CD4-positive, alpha-beta T cell treated with Interleukin-15 for 4 hours (primary cell): ENCODE measurements at places on chromosomes 13 and 19.

- DNase-seq: no peak
Measured at GRCh38 chr13:111622051-111622531, 301.6 kb downstream of the TEX29 start.

DNA sequence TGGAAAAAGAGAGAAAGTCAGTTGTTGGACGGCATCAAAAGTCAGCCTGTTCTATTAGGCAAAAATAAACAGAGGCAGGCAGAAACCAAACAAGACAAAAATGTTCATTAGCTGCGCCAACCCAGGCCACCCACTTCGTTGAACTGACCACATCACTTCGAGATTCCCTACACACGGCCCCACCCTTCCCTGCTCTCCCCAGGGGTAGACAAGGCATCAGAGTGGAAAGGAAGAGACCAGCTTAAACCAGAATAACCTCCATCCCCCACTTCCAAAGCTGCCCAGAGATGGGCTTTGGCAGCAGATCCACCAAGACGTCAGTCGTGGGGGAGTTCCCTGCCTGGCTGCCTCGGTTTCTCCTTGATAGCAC, 204.6 kb upstream of the TSHZ3 start:
- DNase-seq: no peak

DNA sequence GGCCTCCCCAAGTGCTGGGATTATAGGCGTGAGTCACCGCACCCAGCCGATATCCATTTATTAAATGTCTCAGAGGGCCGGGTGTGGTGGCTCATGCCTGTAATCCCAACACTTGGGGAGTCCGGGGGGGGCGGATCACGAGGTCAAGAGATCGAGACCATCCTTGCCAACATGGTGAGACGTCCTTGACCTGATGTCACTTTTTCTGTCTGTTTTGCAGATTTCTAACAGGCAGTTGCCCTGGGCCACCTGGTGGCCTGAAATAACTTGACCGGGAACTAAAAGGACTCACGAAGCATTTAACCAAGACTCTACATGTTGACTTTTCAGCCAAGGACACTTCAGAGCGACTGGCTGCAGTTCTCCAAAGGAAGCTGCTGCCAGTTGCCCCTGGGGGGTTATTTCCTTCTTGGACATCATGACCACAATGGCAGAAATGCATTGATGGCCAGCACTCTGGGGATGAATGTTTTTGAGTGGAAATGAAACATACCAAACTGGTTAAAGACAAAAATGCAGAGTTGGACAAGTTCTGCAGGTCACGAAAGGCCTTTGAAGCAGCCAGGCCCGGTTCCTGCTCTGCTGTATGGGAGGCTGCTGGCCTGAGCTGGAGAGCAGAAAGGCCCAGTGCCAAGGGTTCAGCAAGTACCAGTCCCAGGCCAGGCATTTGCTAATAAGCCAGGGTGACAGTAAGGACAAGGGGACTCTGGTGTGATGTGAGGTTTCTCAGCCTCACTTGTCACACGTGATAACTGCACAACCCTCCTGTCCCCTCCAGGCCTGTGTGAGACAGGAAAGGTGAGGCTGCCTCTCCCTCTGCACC, 8.3 kb downstream of the ZNF837 start:
- no peak for DNase-seq

- no peak for DNase-seq
Measured at GRCh38 chr13:106986033-106986484, 418.1 kb upstream of the ARGLU1 start.

GRCh38 chr13:48412881-48413351, at the start of gene LPAR6:
Gene LPAR6 (minus strand): TSS chr13:48413113. CDS start chr13:48412423, 690 bp downstream.
- DNase-seq: peak; percentile 58

DNA sequence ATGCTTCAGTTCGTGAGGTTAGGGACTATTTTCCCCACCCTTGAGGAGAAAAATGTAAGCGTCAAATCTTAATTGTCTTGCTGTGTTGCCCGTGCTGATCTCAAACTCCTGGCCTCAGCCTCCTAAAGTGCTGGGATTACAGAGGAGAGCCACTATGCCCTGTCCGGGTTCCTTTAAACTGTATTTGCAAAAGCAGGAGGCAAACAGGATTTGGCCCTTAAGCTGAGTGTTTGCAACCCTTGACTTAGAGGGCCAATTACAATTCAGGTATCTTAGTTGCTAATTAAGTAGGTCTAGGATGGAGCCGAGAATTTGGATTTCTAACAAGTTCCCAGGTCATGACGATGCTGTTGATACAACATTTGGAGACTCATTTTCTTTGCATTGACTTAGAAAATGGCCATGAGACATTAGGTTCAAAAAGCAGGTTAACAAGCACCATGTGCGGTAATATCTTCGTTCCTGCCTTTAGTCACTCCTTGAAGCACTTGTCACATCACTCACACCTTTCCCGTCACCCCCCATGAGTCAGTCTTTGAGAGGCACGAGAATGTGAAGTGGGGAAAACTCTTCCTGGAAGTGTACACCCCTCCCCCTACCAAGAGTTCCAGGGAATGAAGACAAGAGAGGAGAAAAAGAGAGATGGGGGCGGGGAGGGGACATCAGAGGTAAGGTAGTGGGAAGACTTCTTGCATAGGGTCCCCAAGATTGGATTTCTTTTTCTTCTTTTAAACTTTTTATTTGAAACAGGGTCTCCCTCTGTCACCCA, 2.6 kb downstream of the NAPSA start:
- peak; percentile 60 for DNase-seq

DNA sequence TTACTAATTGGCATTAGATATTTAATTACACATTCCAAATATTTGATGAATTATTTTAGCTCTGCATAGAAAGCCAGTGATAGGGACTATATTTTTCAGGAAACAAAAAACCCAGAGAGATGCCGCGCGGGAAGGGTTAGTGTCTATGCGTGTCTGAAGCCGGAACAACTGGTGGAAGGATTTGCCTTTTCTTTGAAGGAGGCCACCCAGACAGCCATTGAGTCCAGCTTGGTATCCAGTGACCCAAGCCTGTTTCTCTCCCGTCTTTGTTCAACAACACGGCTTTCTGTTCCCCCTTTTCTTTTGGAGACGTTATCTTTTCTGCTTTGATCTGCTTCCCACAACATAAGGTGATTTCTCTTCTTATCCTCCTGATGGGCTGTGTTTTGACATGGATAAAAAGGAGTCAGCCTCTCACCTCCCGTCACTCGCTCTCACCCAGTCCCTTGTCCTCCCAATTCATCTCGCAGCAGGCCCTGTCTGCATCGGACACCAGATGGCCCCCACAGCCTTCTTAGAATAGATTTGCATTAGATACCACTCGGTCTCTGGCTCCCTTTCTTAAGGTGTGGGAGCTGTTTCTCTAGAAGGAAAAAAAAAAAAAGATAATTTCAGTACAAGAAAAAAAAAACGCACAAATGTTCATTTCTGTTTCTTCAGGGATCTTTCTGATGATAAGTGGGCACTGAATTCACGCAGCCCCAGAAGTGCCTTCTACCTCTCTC, 361.8 kb downstream of the ZNF536 start:
- no peak for DNase-seq

DNA sequence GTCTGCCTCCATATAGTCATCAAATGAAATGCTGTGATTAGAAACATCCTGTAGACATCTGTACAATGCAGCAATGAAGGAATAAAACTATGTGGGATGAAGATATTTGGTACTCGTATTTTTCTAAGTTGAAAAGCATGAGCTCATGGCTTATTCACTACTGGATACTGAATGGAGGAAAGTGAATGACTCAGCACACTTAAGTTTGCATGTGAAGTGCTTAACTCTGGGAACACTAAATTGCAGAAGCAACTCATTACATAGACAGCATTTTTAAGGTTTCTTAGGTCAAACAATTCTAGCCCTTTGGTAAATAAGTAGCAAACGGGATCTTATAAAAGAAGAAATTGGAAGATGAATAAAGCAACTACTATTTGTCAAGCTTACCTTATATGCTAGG, 429.0 kb upstream of the MIR17HG start:
- DNase-seq: no peak

DNA sequence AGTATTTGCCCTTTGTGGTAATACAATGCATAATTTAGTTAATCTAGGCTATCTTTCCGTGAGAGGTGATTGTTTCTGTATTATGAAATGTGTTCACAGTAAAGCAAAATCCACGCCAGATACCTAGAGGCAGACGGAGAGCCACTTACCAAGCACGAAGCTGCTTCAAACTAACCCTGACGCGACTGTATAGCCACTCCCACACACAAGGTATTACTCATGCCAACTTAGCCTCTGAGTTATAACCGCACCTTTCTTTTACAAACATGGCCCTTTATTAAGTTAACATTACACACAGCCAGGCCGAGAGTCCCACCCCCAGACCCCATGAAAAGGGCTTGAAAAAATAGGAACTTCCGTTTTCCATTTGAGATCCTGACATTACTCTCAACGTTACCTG, 185.7 kb downstream of the ABCC4 start:
- DNase-seq: no peak
